ENCODE measurements at places on chromosomes 1 and 21.

GRCh38 chr1:230498704-230499103, 72.6 kb upstream of the PGBD5 start:
- no peak for DNase-seq

- no peak for DNase-seq
Observed at GRCh38 chr1:219161371-219161770, 12.3 kb upstream of the LYPLAL1 start.

DNA sequence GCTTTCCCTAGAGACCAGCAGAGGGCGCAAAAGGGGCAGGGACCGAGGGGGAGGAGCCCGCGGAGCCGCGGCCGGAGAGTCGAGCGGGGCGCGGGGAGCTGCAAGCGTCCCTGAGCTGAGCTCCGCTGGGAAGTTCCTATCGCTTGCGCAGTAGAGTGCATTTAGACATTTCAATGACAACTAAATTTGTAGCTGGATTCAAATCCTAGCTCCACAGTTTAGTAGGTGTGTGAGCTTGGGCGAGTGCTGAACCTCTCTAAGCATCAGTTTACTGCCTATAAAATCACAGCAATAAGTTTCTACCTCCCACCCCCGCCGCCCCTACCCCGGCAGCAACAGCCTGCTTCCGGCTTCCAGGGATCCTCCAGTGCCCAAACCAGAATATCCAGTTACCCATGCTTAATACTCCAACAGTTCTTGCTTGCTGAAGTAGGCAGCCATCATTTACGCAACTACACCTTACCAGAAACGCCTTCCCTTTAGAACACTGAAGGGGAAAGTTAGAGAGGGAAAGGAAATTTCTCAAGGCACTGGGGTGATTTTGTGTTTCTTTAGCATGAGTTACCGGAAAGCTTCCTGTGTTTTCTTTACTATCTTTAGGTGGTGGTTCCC, 9.1 kb downstream of the TLR5 start:
- peak; percentile 50 for DNase-seq

DNA sequence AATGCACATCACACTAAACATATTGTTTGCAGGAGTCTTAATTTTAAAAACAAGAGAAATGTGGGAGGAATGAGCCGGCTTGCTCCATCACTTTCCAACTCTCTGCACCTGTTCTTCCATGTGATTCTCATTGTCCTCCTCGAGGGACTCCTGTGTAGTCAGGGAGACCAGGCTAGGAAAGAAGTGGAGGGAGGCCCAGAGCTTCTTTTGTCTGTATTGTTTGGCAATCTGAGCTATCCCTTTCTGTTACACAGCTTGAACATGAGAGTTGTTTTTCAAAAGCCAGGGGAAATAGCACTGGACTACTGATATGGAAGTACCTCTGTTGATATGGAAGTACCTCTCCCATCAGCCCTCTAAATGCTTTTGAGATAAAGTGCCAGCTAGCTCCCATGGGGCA, 18.8 kb upstream of the LRRC8D start:
- no peak for DNase-seq

GRCh38 chr1:71044833-71045232, 2.8 kb downstream of the PTGER3 start:
- DNase-seq: no peak

DNA sequence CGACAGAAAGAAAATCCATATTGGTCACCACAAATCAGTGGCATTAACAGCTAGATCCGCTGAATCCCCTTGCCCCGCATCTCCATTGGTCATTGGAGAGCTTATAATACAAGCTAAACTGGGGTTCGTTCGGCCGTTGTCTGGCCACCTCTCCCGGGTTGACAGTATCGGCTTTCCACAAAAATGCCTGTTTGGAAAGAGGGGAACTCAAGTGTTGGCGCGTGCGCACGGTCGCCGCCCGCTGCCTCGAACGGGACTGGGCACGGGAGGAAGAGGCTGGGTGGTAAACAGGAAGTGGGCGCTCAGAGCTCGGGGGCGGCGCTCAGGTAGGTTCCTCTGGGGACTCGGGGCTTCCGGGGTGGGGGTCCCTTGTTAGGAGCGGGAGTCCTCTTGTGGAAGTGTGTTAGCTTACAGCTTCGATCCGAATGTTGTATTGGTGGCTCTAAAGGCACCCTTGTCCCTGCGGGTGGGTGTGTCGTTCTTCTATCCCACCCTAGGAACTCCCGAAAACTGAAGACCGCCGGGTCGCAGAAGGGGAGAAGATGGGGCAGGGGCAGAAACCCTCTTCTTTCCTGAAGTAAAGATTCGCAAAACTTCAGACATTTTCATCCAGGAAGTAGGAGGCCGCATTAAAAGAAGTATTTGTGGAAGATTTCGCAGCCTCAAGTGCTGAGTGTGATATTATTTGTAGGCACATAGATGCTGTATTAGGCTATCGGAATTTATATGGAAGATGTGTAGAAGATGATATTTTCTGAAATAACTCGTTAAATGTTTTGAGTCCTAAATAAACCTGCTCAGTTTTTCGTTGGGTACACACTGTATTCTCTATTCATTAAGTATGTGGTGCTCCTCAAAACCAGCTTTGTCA, 962 bp downstream of the BROX start:
- DNase-seq: peak; percentile 88

DNA sequence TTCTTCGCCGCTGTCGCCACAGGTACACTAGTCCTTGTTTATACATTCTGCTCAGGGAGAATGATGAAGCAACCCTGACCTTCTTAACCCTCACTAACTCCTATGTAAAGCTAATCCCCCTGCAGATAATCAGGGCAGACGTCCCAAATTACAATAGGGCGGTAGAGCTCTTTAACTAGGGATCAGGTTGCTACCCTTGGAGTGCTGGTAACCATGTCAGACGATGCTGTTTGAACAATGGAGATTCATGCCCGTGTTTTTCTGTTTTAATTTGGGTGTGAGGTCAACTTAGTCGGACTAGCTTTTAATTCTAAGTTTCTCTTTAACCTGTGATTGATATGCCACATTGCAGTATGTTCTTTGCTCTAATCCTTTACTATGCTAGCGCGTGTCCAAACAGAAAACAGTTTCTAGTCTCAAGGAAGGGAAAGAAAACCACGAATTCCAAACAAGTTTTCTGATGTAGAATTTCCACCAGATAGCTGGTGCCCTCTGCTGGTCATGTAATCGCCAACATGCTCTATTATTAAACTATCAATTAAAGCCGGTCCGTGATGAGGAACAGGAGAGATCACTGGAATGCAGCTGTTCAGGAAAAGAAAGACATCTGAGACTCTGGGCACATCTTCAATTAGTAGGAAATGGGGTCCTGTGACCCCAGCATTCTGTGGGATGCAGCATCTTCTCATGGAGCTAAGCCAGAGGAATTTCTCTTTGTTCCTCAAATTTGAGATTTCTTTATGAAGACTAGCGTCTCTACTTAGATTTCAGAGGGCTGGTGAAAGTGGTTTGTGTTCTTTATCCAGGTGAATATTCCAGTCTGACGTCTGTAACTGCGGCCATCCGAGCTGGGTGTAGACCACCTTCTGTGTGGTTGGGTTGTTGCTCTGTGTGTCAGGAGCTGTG, 18.3 kb upstream of the VAMP3 start:
- DNase-seq: peak; percentile 19

- DNase-seq: no peak
Observed at GRCh38 chr1:165485716-165486115, 40.8 kb upstream of the RXRG start.
